Motor neuron (in vitro differentiated cells): ENCODE measurements at places on chromosomes 1 and 21.

GRCh38 chr1:228366866-228367741 lies 39.5 kb downstream of the TRIM11 start:
- no peak for ATAC-seq

- ATAC-seq, result no peak
Observed at GRCh38 chr1:239755107-239755912, 336.4 kb upstream of the FMN2 start.

DNA sequence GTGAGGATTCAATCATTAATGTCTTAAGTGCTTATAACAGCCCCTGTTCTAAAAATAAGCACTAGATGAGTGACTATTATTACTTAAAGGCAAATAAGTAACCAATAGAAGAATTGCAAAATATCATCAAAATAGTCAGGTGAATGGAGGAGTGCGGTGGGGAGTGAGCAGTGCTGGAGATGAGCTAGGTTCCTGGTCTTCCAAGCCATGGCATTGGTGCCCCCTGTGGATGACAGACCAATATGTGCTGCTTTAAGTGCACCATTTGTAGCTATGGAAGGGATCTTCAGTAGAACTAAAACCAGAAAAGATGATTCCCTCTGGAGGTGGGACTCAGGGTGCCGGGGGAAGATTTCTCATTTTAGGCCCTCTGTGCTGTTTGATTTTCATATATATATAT lies 46.1 kb upstream of the SLC30A1 start:
- no peak for ATAC-seq

DNA sequence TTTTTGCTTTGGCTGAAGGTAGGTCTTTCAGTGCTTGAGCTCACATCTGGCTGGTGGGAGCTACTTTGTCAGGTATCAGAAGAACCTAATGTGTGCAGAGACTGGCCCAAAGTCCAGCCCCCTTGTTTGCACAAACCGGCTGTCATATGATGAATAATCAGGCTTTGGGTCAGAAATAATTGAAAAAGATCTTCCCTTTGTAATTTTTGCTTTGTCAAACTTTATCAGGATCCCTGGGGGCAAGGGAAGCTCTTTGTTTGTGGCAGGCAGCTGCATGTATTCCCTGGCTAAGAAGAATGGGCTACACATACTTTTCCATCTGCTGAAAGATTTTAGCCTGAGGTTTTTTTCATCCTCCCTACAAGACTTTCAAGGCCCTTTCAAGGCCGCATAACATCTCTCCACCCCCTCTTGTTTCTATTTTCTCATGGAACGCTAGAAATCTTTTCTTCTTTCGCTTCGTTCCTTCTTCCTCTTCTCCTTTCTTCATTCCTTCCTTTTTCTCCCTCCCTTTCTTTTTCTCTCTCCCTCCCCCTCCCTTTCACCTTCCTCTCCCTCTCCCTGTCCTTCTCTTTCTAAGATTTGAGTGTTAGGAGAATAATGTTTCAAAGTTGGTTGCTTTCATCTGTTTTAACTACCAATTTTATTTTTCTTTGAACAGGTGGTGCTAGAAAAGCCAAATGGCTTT lies 25.5 kb downstream of the TUFT1 start:
- peak; percentile 46 for ATAC-seq

DNA sequence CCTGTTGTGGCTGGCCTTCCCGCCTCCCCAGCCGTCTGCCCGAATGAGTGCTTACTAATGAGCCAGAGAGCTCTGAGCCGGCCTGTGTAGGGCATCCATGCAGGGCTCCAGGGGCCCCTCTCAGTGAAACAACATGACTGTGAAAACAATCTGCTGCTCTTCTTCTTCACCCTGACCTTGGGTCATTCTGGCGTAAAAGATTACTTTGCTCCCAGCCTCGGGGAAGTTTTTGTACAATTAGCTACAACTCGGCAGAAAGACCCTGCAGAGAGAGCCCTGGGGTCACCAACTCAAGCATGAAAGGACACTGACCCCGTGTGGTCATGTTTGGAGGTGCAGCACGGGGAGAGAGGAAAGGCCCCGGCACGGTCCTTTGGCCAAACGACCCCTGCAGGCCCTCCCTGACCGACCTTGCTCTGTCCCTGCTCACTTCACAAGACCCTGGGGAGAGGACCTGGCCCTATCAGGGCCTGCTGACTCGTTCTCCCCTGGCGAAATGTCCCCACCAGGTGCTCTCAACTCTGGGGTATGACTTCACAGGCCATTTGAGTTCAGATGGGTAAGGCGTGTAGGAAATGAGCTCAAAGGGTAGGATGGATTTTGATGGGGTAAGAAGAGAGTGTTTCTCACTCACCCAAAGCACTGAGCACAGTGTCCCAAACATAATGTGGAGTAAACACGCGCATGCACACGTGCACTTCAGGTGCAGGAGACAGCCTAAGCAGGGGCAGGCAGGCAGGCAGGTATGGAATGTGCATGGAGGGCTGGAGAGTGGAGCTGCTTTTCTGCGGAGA lies 22.9 kb upstream of the FAM20B start:
- ATAC-seq, result peak; percentile 95

DNA sequence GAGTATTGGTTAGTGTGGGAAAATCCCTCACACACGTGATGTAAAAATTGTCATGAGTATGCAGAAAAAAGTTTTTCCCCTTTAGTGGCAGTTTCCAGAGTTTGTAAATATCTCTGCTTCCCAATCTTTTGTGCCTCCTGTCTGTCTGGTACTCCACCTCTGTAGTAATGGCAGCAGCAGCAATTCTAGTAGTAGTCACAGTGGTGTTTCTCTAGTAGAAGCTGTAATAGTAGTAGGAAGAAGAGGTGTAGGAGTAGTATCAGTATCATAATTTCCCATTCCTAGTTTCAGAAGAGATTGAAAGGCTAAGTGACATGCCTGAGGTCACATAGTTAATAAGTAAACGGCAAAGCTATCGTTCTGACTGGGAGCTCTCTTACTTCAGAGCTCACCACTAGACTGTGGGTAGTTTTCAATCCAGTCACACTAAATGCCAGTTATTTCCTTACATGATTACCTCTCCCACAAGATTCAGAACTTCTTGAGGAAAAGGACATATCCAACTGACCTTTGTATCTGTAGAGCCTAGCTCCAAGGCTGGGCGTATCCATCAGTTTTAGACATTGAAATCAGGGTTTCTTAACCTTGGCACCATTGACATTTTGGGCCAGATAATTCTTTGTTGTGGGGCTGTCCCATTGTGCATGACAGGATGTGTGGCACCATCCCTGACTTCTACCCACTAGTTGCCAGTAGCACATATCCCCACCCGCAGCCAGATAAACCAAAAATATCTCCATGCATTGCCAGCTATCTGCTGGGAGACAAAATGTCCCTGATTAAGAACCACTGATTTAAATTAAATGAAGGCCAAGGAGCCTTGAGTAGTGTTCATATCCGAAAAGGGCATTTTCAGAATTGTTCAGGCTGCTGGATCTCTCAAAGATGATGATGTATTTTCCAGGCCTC lies 135.9 kb downstream of the FGGY start:
- ATAC-seq, result no peak

GRCh38 chr1:63713627-63714481 lies 60.0 kb upstream of the ROR1 start:
- ATAC-seq, result no peak

- peak; percentile 44 for ATAC-seq
Observed at GRCh38 chr1:14786109-14786675, 187.7 kb downstream of the KAZN start.

DNA sequence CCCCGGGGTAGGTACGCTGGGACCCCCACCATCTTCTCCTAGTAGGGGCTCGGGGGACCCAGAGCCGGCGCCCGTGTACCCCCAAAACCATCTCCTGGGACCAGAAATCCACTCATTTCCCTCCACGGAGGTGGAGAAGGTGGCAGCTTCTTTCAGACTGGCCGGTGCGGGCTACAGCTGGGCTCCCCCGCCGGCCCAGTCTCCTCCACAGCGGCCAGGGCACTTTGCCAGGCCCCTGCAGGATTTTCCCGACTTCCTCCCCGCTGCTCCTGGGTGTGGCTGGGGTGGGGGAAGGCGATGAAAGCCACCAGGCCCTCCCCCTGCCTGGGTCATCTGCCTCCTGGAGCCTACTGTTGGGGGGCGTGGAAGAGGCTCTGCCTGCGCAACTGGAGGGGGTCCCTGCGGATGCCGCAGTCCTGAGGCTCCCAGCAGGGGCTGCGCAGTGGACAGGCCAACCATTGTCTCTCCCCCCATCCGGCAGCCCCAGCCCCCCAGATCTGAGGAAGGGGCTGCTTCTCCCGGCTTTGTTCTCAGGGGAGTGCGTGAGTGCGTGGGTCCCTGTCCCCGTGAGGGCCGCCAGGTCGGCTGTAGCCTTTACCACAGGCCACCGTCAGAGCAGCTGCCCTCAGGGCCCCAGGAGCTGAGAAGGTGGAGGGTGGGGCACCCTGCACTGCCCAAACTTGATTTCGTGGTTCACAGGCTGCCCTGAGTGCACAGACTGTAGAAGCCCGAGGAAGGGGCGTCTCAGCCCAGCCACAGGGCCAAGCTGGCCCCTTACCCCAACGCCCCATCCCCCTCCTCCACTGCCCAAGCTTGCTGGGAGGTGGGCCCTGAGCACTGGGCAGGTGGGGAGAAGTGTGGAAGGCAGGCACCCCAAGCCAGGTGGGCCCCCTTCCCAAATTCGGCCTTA lies 1.3 kb downstream of the AGRN start:
- ATAC-seq, result peak; percentile 56

GRCh38 chr1:32539584-32540571 lies 651 bp downstream of the ZBTB8A start:
- ATAC-seq, result peak; percentile 73

DNA sequence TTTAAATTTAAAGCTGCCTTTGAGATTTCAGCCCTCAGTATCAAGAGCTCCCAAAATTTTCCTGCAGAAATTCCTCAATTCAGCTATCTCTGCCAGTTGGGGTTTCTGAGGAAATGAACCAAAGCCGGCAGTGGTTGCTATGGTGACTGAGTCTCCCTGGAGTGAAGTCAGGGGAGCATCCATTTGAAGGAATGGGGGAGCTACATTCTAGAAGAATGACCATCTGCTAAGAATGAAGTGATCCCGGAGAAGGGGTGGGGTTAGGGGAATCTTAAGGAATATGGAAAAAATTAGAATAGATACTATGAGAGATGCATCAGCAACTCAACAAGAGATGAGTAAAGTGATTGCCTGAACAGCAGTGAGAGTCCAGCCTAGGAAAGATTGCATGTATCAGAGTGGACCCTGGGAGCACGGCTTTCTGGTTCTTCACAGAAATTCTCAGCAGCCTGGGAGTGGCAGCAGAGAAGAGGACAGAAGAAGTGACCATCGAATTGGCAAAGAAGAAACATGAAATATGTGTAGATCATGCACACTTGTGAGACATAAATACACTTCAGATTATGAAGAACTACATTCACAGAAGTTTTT lies 94.7 kb downstream of the CHD1L start:
- peak; percentile 93 for ATAC-seq

- ATAC-seq, result no peak
Observed at GRCh38 chr1:110647254-110647891, 27.4 kb downstream of the KCNA3 start.

GRCh38 chr1:235888119-235888643 lies 21.5 kb upstream of the LYST start:
- ATAC-seq, result no peak

- ATAC-seq, result no peak
Observed at GRCh38 chr1:232937741-232938375, 12.6 kb upstream of the NTPCR start.

- no peak for ATAC-seq
Observed at GRCh38 chr1:202234331-202235002, 40.9 kb downstream of the LGR6 start.

GRCh38 chr21:26732432-26733221 lies 112.6 kb downstream of the ADAMTS1 start:
- peak; percentile 90 for ATAC-seq

DNA sequence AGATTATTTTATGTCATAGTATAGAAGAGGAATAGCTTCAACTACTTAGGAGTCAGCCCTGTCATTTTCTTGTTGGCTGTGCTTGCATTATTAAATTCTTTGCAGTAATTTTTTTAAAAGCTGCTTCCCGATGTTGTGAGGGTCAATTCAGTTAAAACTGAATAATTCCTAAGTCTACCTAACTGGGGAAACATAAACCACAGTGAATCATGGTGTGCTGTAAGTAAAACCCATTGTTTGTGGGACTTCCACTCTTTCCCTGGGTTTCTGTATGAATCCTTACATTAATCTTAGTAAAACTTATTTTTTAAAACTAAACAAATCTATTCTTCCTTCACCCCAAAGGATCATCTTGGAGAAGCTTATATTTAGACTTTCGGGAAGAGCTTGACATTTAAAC lies 4.4 kb downstream of the SUCO start:
- ATAC-seq, result no peak

DNA sequence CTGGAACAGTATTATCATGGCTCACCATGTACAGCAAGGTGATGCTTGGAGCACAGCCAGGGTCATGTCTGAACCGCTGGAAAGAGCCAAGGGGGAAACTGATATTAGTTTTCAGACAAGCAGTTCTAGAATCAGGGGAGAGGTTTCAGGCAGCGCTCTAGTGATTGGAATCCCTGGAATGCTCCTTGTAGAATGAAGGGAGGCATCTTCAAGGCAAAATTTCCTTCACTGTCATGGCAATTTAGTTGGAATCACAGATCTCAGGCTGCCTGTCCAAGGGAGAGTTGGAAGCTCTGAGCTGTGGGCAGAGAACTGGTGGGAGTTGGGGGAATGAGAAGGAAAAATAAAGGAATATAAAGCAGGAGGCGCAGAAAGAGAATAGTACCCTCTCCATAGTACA lies 737.1 kb downstream of the PTPRU start:
- no peak for ATAC-seq

DNA sequence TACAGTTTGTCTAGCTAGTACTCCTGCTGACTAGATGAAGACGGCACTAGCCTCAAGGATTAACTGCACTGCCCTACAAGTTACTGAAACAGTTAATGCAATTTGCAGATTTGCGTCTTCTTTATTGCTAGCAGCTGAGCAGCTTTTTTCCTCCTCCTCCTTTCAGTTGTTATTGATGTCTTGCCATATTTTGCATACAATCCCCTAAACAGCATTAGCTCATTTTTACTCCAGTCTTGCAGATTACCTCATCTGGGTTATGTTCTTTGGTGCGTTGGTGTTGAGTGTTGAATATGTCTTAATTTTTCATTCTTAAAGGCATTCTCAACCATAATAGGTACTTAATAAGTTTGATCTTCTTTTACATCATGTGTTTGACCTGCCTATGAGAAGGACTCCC lies 363.4 kb upstream of the LYPLAL1 start:
- ATAC-seq, result peak; percentile 75

DNA sequence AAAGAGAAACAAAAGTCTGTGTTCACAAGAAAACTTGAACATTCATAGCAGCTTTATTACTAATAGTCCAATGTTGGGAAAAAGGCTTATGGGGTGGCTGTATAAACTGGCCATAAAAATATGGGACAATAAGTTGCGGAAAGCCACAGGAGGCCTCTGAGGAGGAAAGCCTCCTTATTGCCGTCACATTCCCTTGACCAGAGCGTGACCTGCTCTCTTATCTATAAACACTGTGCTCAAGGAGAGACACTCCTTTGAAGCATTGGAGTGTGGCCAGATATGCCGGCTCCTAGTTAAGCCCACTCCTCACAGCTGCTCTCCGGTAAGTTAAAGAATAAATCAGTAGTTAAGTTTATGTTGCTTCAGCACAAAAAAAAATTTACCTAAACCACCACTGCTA lies 19.7 kb downstream of the OR6Y1 start:
- ATAC-seq, result no peak

GRCh38 chr1:71307451-71307850 lies 226.6 kb upstream of the ZRANB2 start:
- ATAC-seq, result peak; percentile 98
